Mononuclear cell (primary cell): ENCODE measurements at places on chromosomes 6 and 20. TPM values are rescaled to one million over a fixed set of nuclear protein-coding genes. Genes with fewer than 3 reads are reported as not detected.

Gene HLA-DPA1
- total RNA-seq: 271 TPM

Gene ARMH2
- not detected for total RNA-seq

Gene TP53INP2
- 7.7 TPM for total RNA-seq

Gene COL19A1
- 9.1 TPM for total RNA-seq

Gene TAGAP
- total RNA-seq: 320 TPM
